Central memory CD4-positive, alpha-beta T cell (primary cell): ENCODE measurements at places on chromosomes 2 and 18.

GRCh38 chr2:10915731-10916276 is 4.1 kb downstream of the KCNF1 start:
- no peak for DNase-seq

DNA sequence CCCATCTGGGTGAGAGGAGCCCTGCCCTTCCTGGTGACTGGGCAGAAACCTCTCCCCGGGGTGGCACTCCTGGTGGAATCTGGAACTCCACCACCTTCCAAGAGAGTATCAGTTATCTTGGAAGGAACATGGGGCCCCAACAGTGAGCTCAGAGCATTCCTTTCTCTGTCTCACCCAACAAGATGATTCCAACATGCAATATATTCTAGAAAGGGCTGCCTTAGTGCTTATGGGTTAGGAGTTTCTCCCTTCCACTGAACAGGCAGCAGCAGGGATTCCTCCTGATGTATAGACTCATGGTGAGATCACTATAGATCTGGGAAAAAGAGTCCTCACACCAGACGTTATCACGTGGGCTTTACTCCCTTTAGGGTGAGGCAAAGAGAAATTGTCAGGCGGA is 147.1 kb downstream of the COL4A4 start:
- no peak for DNase-seq

DNA sequence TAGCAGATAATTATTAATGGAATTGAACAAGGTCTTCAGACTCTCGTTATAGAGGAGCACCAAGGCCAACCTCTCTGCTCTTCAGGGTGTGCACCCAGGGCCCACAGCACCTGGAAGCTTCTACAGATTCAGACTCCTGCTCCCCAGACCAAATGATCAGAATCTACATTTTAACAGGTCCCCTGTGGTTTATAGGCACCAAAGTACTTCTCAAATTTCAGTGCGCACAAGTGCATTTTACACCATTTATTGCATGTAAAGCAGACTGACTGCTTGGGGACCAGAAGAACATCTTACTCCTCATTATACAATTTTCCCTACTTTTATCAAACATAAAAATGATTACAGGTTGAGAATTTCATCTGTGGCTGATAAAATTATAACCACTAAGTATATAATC is 163.9 kb downstream of the COL4A4 start:
- DNase-seq, result no peak

DNA sequence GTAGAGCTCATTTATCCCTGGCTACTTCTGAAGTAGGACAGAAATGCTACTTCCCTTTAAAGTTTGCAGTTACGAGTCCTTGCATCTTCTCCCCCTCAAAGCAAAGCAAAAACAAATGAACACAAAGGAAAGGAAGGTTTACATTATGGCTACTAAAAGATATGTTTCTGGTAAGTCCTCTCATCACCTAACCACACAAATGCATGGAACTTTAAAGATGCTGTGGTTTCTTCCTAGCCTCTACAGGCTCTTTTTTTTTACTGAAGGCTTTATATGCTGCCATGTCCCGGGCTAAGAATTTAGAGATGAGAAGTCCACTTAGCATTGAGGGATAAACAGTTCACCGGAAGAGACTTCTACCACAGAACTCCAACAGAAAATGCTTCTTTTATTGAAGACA is 291.2 kb downstream of the SS18 start:
- no peak for DNase-seq

- DNase-seq, result no peak
Observed at GRCh38 chr2:134949981-134950708, 31.5 kb downstream of the CCNT2 start.

GRCh38 chr18:26524504-26525351 is 23.6 kb downstream of the KCTD1 start:
- no peak for DNase-seq

DNA sequence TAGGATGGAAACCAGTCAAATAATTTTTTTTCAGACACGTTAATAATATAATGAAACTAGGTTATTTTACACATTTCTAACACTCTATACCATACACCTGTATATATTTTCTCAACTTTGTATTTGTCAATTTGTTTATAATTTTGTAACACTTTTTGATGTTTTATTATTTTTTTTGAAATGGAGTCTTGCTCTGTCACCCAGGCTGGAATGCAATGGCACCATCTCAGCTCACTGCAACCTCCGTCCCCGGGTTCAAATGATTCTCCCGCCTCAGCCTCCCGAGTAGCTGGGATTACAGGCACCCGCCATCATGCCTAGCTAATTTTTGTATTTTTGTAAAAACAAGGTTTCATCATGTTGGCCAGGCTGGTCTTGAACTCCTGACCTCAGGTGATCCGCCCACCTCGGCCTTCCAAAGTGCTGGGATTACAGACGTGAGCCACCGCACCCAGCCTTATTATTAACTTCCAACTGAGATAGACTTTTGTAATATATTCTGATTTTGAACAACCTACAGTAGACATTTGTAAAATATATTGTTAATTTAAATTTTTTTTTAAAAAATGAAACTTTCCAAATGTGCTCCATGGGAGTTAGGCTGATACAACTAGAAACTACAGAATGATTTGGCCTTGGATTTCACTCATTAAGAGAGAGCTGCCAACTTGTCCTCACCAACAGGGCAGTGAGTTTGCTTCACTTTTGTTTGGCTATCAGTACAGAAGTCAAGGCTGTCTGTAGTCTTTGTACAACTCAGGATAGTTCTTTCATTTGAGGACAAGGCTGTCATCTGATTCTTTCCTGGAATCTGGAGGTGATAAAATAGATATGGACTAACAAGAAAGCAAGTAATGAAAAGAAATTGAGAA is 33.9 kb upstream of the COBLL1 start:
- no peak for DNase-seq

GRCh38 chr2:16760426-16760825 is 94.8 kb upstream of the CYRIA start:
- DNase-seq, result no peak

- DNase-seq, result no peak
Observed at GRCh38 chr2:40028792-40029488, 249.9 kb upstream of the THUMPD2 start.

GRCh38 chr2:47069628-47070154 is 85.4 kb downstream of the STPG4 start:
- DNase-seq, result no peak

DNA sequence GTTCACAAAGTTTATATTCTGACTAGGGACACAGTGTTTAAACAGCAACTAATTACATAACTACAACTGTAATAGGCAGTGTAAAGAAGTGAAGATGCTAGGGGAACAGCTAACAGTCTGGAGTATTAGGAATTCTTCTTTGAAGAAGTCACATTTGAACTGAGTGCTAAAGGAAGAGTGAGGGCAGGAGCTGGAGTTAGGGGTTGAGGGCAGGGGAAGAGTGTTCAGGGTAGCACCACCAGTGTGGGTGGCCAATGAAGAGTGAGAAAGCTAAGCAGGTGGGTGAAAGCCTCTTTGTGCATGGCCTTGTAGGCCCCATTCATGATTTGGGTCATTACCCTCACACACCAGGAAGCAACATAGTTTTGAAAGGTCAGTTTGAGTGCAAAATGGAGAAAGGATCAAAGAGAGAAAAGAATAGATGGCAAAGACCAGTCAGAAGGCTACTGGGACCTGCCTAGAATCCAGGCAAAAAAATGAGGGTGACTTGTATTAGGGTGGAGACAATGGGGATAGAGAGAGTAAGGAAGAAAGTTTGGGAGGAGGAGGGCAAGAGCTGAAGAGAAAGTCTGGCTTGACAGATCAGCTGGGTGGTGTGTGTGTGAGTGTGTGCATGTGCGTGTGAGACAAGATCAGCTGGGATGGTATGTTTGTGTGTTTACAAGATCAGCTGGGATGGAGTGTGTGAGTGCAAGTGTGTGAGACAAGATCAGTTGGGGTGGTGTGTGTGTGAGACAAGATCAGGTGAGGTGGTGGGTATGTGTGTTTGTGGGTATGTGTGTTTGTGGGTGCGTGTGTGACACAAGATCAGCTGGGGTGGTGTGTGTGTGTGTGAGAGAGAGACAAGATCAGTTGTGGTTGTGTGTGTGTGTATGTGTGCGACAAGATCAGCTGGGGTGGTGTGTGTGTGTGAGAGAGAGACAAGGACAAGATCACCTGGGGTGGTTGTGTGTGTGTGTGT is 43.6 kb upstream of the AGPS start:
- DNase-seq, result no peak

- no peak for DNase-seq
Observed at GRCh38 chr2:234615643-234616356, 118.9 kb upstream of the ARL4C start.

DNA sequence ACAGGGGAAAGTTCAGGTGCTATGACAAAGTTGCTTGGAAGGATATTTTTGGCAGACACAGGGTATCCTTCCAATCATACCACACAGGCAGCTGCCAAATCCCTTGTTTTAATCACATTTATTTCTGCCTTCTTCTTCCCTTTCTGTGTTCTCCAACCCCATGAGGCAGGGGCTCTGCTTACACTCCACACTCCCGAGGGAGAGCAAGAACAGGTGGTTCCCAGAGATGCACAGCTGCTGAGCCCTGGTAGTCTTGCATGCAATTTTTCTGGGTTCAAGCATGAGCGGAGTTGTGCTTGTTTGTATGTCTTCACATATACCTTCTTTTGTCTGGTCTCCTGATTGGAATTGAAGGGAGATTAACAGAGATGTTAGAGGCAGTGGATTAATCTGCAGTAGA is 251.7 kb upstream of the ST6GAL2 start:
- DNase-seq, result no peak

DNA sequence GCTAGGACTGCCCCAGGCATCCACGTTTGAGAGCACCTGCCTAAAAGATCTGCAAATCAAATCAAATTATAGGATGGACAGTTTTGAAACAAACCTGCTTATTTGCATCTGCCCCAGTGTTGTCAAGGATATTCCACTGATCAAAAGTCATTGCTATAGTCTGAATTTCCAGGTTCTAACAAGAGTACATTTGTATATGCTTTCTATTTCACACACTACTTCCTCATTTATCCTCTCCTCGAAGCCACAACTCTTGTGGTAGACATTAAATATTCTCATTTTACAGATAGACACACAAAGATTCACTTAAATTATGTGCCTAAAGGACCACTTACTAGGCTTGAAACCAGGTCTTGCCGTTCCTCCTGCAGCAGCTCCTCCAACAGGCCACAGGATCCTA is 11.9 kb upstream of the TET3 start:
- no peak for DNase-seq

- DNase-seq, result no peak
Observed at GRCh38 chr2:64128943-64129391, 15.3 kb downstream of the PELI1 start.

GRCh38 chr2:24586955-24587354 is 95.9 kb downstream of the NCOA1 start:
- peak; percentile 3 for DNase-seq

- DNase-seq, result no peak
Observed at GRCh38 chr2:196224756-196225155, 53.4 kb upstream of the STK17B start.

GRCh38 chr2:162821176-162821575 is 17.4 kb downstream of the KCNH7 start:
- no peak for DNase-seq

GRCh38 chr2:43653506-43653905 is 16.4 kb downstream of the PLEKHH2 start:
- no peak for DNase-seq

DNA sequence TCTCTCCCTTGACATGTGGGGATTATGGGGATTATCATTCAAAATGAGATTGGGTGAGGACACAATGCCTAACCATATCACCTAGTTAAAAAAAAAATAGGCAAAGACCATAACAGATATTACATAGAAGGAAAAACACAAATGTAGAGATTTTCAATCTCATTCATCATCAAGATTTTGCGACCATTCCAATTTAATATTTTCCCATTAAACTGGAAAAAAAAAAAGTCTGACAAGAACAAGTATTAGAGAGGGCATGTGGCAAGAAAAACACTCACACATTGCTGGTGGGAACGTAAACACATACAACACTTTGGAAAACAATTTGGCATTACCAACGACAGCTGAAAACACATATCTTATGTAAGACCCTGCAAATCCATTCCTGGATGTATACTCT is 71.0 kb upstream of the MYCN start:
- no peak for DNase-seq

DNA sequence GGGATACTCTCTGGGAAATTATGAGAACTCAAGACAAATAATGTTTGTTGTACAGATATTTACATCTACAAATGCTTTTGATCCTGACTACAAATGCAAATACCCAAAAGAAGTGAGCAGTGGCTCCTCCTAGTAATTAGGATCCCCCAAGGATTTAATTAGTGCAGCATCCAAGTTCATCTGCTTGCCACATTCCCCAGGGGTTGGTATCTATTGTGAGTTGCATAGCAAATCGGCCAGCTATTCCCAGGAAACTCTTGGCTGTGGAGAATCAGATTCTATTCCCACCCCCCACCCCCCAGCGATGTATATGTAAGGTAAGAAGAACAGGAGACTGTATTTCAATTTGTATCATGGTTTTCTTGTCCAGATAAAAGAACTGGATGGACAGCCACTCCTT is 725.1 kb upstream of the CDH7 start:
- DNase-seq, result no peak

GRCh38 chr2:43934567-43934966 is 61.2 kb downstream of the LRPPRC start:
- no peak for DNase-seq

GRCh38 chr2:30484995-30485394 is 37.9 kb downstream of the LCLAT1 start:
- DNase-seq, result no peak

DNA sequence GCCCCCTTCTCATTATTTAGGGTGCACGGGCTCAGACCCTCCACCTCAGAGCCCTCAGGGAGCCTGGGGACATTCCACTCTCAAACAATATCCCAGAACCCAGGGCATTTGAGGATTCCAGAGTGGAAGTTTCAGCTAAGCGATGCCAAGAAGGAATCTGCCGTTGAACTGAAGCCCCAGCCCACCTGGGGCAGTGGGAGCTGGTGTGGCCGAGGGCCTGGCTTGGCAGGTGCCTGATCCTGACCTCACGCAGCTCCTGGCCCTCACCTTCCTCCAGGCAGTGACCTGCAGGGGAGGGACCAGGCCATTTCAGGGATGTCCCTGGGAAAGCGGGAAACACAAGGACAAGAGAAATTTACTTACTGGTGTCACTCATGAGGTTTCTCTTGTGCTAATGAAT is 58.2 kb downstream of the ACKR3 start:
- no peak for DNase-seq

- no peak for DNase-seq
Observed at GRCh38 chr2:130841741-130842365, 5.1 kb downstream of the ARHGEF4 start.

DNA sequence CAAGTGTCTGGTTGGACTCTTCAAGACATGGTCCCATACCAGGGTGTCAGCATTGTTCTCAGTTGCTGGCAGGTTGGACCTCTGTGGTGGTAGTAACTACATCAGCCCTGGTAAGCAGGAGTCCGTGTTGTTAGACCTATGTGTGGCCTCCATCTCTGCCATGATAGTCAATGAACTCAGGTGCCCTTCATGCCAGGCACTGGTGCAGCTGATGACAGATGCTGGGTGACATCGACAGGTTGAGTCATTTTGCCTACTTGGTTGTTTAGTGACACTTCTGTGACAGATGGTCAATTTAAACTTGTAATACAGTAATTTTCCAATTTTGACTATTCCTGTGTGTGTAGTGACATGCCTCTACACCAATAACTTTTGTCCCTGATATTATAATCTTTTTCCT is 189.7 kb downstream of the SP3 start:
- no peak for DNase-seq

- DNase-seq, result no peak
Observed at GRCh38 chr2:235432741-235433520, 60.9 kb upstream of the AGAP1 start.
